ENCODE measurements at places on chromosomes 7 and 10.

DNA sequence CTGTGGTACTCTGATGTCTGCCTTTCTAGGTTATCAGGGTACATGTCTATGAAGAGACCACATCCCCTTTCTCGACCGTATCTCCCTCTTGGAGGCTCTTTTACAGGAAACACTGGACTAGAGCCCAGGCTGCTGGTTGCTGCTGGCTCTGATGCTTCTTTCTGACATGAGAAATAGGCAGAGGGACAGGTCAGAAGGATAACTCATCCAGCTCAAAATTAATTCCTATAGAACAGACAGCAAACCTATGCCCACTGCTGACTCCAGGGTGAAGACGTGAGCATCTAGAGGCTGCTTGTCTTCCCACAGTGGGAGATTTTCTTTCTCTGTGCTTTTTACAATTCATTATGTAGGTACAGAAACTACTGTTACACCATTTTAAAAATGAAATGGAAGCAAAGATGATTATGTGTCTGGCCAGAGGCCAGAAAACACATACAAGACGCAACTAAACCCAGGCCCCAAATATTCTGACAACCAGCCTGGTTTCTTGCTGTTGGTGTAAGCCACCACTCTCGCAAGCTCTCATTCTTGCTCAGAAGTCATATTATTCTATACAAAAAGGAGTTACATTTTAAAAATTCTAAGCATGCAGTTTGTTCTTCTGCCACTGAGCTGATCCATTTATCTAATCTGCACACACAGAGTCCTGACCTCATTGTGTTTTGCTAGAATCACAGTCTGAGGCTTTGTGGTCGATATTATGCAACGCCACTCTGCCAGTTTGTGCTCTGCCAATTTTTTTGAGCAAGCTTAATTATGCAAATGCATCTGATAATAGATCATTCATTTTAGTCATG lies 424.3 kb downstream of the KIF20B start:
- DNase-seq, result no peak

DNA sequence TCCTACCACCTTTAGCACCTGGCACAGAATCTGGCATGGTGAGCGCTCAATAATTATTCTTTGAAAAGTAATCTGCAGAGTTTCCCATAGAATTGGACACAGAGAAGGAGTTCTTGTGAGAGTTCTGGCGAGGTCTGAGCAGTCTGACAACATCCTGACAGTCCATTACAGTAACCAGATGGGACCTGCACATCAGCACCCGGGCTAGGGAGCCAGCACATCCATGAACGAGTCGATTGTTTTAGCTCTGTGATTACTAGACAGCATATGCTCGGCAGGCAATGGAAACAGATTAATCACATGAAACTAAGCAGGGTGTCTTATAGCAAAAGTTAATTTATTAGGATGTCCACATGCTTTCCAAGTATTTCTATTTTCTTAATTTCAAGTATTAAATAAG lies 96.7 kb downstream of the SEMA3D start:
- DNase-seq, result no peak

- DNase-seq, result no peak
Observed at GRCh38 chr7:37149773-37150124, 298.9 kb downstream of the ELMO1 start.

DNA sequence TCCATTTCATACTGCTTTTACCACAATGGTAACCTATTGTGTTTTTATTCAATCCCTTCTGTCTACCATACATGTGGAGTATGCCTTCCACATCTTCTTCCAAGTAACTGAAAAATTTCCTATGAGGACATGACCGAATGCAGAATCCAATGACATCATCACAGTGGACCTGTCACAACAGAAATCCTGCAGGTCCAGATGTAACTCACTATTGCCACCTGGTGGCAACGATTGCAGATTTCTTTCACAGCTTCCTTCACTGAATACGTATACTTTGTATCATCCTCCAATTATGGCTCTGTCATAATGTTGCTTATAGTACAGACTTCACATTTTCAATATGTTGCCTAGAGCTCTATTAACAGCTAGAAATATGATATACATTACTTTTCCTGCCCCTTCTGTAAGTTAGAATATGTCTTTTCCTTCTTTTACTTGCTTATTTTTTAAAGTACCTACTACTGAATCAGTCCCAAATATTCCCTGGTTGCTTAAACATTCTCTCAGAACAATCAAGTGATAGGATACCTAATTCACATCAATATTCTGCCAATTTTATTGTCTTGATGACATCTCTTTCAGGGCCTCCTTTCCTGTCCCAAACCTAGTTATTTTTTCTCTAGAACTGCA lies 45.4 kb downstream of the SLC13A1 start:
- DNase-seq, result no peak

- no peak for DNase-seq
Observed at GRCh38 chr7:5517057-5517456, 93.4 kb upstream of the TNRC18 start.

Measured in activated CD4-positive, alpha-beta T cell treated with anti-CD3 and anti-CD28 coated beads for 1 hour (primary cell).